Amygdala (tissue), 56 donors: ENCODE measurements at places on chromosomes 6 and 20.

- no peak for DNase-seq
These were observed 69.3 kb upstream of the STMND1 start for GRCh38 chr6:17032590-17032987.

- peak; percentile 34 for DNase-seq
These were observed 10.4 kb downstream of the PLCG1 start for GRCh38 chr20:41147767-41148191.

DNA sequence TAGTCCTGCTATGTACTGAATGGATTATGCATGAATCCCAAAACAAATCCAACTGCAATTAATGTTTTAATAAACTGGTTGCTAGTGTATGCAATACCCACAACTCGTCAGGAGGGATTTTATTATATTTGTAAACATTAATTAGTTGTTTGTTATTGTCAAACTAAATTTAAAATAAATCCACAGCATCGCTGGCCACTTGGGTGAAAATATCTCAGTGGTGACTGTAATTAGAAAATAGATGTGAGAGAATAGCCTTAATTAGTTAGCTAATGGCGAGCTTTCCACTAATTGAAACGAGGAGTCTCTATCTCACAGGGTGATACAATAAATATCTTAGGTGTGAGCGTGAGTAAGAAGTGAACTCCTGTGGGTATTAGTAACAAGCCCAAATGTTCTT lies 176.8 kb downstream of the LINC00237 start:
- no peak for DNase-seq

- DNase-seq = no peak
These were observed 72.2 kb downstream of the UNC5CL start for GRCh38 chr6:40966860-40967259.

GRCh38 chr6:82555801-82556200 lies 192.2 kb downstream of the TPBG start:
- DNase-seq = no peak

DNA sequence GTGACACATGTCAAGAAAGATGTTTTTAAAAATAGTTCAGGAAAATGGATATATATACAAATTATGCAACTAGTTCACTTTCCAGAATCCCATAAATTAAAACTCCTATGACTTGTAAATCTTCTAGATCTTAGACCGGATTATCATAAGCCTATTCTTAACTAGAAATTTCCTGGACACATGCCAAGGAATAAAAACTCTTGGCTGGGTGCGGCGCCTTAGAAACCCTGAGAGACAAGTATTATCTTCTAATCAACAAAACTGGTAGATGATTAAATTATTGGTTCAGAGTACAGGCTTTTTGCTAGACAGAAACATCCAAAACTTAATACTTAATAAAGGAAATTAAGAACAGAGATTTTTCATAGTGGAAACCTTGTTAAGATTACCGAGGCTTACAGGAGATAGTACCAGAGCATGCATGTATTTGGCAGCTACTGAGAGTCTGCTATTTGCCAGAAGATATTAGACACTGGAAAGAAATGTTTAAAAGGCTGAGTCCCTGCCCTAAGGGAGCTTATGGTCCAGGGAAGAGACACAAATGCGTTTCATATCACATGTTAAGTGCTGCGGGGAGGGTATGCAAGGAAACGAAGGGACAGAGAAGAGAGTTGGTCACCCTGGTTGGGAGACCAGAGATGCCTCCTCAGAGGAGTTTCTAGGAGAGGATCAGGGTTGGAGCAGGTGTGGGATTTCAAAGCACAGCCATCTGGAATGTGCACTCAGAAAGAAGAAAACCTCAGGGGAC lies 46.5 kb upstream of the IFNGR1 start:
- DNase-seq = no peak

- no peak for DNase-seq
These were observed 37.4 kb downstream of the IL22RA2 start for GRCh38 chr6:137136065-137136464.

GRCh38 chr6:78435671-78436070 lies 431.7 kb upstream of the IRAK1BP1 start:
- DNase-seq = no peak

GRCh38 chr20:23293689-23294088 lies 56.9 kb upstream of the NXT1 start:
- DNase-seq = no peak

GRCh38 chr20:57851025-57851682 lies 141.3 kb upstream of the PMEPA1 start:
- DNase-seq = no peak

- no peak for DNase-seq
These were observed 129.7 kb downstream of the RALGAPA2 start for GRCh38 chr20:20582734-20583133.

- DNase-seq = no peak
These were observed 657 bp downstream of the EMILIN3 start for GRCh38 chr20:41365777-41366545.

- no peak for DNase-seq
These were observed 210.8 kb upstream of the EXOC2 start for GRCh38 chr6:903761-904160.

DNA sequence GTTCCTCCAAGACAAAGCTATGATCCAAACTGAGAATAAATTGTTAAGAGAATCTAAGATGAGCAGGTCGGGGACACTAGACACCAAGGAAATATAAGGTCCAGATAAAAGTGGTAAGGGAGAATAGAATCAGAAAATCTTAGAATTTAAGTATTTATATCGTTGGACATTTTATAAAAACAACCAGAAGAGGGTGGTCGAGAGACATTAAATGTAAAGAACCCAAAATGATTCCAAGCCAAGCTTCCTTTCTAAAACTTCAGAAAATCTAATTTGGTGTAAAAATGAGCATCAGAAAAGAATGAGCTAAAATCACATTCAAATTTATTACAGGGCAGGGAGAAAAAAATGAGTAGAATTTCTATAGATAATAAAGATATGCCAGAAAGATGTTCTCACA lies 97.8 kb upstream of the OGFRL1 start:
- DNase-seq = no peak
